Stimulated activated CD4-positive, alpha-beta T cell treated with anti-CD3 and anti-CD28 coated beads, Interleukin-4, amount 100 ng/mL, for 1 hour (primary cell): ENCODE measurements at places on chromosomes 13 and 19.

DNA sequence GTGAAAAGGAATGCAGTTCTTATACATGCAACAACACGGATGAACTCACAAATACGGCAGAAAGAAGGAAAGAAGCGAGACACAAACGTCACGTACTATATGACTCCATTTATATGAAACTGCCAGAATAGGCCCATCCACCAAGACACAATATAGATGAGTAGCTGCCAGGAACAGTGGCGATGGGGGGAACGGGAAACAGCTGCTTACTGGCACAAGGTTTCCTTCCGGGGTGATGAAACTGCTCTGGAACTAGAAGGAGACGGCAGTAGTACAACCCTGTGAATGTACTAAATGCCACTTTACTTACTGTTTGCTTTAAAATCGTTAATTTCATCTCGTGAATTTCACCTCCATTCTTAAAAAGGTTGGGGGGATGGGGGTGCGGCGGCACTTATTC, 28.9 kb downstream of the MLLT1 start:
- no peak for DNase-seq

GRCh38 chr19:40717880-40718773, 1.2 kb downstream of the ITPKC start:
- DNase-seq = no peak

DNA sequence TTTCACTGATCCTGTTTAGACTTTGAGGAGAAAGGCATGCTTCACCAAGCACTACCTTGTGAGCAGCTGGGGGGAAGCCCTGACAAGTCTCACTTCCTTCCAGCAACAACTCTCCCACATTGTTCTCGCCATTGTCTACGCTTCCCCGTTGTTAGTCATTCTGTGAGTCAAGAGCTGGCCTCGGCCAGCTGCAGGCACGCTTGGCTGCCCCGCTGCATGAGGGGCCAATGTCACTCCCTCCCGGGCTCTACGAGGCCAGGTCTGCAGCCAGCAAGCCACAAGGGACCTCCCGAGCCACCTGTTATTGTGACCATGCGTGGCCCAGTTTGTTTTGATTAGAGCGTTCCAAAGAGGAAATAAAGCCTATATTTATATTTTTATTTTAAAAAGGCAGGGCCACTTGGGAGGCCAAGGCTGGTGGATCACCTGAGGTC, 220.9 kb downstream of the FOXO1 start:
- DNase-seq = no peak

- no peak for DNase-seq
Measured at GRCh38 chr19:15471639-15472101, 7.3 kb upstream of the RASAL3 start.

- DNase-seq = no peak
Measured at GRCh38 chr19:44212866-44213346, 574 bp downstream of the ZNF227 start.

DNA sequence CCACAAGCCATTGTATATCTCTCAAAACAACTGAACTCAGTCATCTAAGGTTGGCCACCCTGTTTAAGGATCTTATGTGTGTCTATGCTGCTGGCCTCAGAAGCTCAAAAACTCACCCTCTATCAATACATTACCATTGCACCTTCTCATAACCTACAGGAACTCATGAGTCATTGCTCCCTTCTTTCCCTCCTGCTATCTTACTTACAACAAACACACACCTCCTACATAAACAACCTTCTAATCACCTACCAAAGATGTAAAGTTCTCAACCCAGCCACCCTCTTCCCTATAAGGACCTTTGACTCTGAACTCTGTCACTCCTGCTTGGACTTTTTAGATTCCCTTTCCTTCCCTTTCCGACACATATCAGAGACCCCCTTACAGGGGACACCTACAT, 13.3 kb upstream of the ZSCAN4 start:
- no peak for DNase-seq

DNA sequence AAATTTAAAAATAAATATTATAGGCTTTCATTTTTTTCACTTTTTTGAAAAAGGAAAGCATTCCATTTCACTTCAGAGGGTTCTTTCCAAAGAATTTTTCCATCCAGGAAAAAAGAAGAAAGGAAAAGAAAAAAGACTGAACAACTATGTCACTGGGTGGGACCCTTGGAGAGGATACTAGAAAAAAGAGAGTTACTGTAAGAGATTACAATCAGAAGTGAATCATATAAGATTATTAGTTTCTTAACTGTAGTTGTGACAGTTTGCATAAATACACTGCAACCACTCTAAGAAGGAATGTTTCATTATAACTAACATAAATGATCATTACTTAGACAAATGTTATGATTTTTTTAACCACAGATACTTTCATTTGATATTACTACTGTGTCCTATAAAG, 87.8 kb downstream of the KLF12 start:
- DNase-seq = no peak

DNA sequence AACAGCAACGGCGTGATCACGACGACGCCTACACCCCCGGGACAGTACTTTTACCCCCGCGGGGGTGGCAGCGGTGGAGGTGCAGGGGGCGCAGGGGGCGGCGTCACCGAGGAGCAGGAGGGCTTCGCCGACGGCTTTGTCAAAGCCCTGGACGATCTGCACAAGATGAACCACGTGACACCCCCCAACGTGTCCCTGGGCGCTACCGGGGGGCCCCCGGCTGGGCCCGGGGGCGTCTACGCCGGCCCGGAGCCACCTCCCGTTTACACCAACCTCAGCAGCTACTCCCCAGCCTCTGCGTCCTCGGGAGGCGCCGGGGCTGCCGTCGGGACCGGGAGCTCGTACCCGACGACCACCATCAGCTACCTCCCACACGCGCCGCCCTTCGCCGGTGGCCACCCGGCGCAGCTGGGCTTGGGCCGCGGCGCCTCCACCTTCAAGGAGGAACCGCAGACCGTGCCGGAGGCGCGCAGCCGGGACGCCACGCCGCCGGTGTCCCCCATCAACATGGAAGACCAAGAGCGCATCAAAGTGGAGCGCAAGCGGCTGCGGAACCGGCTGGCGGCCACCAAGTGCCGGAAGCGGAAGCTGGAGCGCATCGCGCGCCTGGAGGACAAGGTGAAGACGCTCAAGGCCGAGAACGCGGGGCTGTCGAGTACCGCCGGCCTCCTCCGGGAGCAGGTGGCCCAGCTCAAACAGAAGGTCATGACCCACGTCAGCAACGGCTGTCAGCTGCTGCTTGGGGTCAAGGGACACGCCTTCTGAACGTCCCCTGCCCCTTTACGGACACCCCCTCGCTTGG, 966 bp downstream of the JUNB start:
- peak; percentile 74 for DNase-seq

DNA sequence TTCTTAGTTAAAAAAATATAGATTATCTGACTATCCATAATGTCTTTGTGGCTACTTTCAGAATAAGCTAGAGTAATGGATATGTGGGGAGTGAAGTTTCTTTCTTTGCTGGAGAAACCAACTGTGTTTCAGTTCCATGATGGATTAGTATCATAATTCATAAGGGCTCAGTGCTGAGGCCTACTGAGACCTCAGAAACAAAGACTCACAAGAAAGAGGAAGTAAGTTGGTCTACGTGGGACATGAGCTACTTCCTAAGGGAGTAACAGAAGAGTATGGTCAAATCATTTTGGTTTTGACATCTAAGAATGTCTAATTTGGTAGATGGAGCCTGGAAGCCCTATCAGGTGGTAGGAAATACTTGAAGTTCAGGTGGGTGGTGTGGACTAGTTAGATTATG, 99.0 kb upstream of the HTR2A start:
- no peak for DNase-seq

DNA sequence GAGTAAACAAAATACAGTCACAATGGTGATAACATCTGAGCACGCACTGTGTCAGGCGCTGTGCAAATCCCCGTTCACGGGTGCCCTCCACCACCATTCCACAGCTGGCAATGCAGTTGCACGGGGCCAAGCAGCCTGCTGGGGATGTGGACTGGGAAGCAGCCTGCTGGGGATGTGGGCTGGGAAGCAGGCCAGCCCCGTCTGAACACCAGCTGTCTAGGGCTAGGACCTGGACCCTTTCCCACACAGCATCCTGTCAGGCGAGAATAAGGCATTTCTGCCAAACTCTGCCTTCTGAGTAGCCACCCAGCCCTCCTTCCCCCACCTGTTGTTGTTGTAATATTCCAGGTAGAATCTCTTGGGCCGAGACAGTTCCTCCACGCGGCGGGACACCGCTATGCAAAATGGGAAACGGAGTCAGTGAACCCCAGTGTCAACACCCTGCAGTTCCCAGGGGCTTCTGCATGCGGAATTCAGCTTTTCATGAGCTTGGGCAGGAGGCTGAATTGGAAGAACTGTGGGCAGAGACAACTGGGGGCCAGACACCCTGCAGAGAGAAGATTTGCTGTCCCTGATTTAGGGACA, 27.8 kb upstream of the MIER2 start:
- no peak for DNase-seq

DNA sequence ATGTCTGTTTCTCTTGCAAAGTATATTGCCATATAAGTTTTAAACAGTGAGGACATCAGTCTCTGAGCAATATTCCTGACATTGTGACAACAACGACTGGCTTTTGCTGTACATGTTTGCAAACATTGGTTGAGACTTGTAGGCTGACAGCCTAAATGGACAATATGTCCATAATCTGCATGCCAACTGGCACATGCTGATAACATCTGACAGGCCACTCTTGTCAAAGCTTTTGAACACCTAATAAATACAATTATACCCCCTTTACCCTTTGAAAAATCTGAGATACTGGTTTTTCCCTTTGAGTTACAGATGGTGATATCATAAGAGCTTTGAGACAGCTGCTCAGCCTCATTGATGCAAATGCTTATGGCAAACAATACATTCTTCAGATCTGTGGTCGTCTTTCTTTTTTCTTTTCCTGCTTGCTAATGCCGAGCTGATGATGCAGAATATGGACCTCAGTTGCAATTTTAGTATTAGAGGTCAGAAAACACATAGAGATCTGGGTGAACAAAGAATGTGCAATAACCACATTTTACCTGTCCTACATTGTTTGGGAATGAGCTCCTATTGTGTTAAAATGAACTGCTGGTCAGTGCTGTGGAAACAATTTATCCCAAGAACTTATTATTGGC, 114.9 kb downstream of the RFC3 start:
- no peak for DNase-seq

- no peak for DNase-seq
Measured at GRCh38 chr13:51311231-51311630, 28.3 kb upstream of the SERPINE3 start.

GRCh38 chr19:2289714-2290435, 7.9 kb upstream of the PEAK3 start:
- DNase-seq = peak; percentile 40

GRCh38 chr19:31274251-31275067, 74.8 kb downstream of the TSHZ3 start:
- DNase-seq = no peak

DNA sequence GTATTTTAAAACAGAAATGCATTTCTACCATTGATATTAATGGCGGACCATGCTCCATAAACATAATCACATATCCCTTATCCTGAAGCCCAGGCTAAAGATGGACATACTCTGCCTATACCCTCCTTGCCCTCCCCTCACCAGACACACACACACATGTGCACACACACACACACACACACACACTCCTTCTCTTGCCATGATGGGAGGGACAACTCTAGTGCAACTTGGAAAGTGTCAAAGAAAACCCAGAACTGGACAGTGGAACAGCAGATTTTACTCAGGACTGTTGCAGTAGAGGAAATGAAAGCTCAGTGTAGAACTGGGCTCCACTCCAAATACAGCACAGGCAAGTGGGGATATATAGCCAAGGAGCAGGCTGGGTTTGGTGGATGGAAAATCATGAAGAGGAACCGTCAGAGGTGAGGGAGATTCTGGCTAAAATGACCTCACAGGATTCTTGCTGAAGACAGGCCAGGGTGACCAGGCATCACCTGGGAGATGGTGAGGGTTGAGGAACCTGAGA, 40.8 kb downstream of the TNFRSF19 start:
- DNase-seq = no peak
